Activated naive CD8-positive, alpha-beta T cell treated with anti-CD3 and anti-CD28 coated beads, Interleukin-2, amount 10 ng/mL, durations not matched to agents 7 days and 5 days (primary cell): ENCODE measurements at places on chromosomes 12 and 14. TPM values are rescaled to one million over a fixed set of nuclear protein-coding genes. Genes with fewer than 3 reads are reported as not detected.
A peak's percentile ranks its signal among the peaks of the same experiment; 100 is the strongest.

DNA sequence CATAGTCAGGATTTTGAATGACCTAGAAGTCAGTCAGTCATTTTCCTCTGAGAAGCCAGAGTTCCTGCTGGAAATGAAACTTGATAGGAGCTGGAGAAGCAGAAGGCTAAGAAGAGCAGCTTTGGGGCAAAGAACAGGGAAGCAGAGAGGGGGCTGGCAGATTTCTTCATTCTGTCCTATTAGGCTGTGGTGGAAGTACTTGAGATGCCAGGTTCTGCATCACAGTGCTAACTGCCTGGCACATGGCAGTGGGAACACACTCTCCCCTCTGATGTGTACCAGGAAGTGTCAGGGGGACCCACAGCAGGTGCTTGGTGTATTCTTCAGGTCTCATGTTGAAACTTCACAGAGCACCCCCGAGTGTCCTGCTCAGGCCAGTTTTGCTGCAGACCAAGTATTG, 61.0 kb downstream of the SUSD6 start:
- DNase-seq = no peak

DNA sequence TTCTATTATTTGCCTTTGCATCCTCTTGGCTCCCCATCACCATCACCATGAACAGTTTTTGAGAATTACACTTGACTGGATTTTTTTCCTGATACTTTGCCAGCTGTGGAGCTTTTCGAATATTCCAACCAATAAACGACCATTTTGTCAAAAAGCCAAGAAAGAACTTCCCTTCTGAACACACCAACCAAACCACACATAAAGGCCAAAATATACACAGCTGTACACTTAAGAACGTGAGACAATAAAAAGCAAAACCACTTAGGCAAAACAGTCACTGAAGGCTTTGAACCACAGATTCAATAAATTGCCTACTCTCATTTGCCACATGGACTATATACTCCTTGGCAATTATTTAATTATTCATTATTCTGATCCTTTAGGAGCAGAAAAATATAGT, 1.1 kb downstream of the C14orf93 start:
- DNase-seq = no peak

DNA sequence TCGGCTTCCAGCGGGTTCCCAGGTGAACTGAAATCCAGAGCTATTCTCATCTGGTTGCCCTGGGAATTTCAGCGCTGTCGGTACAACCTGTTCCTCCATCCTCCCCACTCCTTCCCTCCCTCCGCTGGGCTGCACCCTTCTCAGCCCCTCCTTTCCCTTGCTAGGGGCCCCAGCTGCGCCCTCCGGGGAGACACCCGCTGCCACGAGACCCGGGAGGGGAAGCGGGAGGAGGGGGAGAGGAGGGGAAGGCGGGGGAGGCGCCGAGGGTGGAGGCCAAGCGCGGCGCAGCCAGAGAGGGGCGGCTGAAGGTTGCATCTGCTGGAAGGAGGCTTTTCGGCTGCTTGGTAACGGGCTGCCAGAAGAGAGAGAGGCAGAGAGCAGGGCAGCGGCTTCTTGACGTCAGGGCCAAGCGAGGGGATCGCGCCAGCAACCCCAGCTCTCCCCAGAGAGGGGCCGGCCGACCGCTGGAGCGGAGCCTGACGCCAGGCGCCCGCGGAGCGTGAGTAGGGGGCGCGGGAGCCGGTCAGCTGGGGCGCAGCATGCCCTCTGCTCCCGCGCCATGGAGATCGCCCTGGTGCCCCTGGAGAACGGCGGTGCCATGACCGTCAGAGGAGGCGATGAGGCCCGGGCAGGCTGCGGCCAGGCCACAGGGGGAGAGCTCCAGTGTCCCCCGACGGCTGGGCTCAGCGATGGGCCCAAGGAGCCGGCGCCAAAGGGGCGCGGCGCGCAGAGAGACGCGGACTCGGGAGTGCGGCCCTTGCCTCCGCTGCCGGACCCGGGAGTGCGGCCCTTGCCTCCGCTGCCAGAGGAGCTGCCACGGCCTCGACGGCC, at the start of gene KCNA5:
KCNA5 (plus strand) TSS at position 291 of the 831 bp plus-strand sequence; CDS start at position 560, 269 bp downstream.
- no peak for DNase-seq

- no peak for DNase-seq
These were observed 23.8 kb upstream of the TBC1D30 start for GRCh38 chr12:64800640-64801039.

DNA sequence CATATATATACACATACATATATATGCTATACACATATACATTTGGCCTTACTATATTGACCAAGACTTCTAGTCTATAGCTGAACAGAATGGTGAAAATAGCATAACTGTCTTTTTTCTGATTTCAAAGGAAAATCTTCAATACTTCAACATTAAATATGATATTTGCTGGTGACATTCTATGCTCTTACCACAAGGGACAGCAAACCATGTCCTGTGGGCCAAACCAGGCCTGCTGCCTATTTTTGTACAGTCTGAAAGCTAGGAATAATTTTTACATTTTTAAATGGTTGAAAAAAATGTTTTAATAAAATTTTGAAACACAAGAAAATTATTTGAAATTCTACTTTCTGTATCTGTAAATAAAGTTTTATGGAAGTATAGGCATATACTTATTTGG, 63.6 kb downstream of the EML5 start:
- DNase-seq = no peak

DNA sequence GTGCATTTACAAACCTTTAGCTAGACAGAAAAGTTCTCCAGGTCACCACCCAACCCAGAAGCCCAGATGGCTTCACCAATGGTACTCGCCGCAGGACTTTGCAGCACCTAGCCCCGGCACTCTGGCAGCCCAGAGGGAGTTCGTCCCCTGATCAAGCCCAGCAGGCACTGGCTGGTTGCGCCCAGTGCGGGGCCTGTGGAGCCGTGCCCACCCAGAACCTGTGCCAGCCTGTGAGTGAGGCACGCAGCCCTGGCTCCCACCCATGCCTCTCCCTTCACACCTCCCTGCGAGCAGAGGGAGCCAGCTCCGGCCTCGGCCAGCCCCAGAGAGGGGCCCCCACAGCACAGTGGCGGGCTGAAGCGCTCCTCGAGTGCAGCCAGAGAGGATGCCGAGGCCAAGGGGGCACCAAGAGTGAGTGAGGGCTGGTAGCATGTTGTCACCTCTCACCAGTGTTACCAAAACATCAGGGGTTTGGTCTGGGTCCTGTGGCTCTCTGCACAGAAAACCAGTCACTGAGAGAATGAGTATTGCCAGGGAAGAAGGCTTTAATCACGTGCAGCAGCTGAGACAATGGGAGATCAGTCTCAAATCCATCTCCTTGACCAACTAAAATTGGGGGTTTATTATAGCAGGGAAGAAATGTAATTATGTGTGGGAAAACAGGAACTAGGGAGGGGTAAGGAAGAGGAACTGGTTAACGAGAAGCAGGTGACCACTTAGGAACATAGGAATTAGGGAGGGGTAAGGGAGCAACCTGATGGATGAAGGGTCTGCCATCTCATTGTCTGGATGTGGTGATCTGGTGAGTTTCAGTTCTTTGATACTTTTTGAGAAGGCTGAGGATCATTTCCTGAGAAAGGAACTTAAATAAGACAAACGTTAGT, 151.3 kb downstream of the NUBPL start:
- no peak for DNase-seq

DNA sequence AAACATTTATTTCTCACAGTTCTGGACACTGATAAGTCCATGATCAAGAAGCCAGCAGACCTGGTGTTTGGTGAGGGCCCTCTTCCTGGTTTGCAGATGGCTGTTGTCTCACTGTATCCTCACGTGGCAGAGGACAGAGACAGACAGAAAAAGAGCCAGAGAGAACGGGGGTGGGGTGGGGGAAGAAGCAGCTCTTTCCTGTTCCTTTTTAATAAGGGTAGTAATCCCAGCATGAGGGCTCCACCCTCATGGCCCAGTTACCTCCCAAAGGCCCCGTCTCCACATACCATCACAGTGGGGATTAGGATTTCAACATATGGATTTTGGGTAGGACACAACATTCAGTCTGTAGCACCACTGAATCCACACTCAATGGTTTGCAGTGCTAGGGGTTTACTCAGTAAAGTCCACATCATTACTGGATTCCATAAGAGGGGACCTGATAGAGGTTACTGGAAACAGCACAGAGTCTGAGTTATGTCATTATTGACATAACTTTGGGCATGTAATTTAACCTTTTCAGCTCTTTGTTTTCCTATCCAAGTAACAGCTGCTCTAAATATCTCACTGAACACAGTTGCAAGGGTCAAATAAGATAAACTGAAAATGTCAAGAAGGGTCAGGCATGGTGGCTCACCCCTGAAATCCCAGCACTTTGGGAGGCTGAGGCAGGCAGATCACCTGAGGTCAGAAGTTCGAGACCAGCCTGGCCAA, 53.2 kb downstream of the RPAP3 start:
- no peak for DNase-seq

GRCh38 chr12:14313379-14314138, 51.9 kb upstream of the ATF7IP start:
- DNase-seq = no peak

- DNase-seq = no peak
These were observed 219.3 kb downstream of the C12orf50 start for GRCh38 chr12:87809916-87810315.

- no peak for DNase-seq
These were observed 117.8 kb downstream of the TTC7B start for GRCh38 chr14:90698379-90698869.

DNA sequence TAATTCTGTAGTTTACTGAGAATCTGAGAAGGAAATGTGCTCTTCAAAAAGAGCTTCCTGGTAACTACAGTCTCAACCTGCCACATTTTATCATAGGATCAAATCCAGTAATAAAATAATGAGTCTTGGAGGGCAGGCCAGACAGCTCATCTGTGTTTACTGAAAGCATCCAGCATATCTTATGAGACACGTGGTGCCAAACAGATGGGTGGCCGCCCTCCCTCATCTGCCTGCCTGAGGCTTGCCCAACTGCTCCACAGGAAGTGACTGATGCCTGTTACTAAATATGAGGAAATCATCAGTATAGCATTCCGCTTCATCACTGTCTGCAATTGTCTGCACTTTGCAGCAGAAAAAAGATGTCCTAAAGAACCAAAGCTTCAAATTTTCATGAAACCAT, 13.5 kb downstream of the DHRS7 start:
- DNase-seq = peak; percentile 48

GRCh38 chr12:2775431-2775830, 19.3 kb upstream of the FKBP4 start:
- DNase-seq = no peak

DNA sequence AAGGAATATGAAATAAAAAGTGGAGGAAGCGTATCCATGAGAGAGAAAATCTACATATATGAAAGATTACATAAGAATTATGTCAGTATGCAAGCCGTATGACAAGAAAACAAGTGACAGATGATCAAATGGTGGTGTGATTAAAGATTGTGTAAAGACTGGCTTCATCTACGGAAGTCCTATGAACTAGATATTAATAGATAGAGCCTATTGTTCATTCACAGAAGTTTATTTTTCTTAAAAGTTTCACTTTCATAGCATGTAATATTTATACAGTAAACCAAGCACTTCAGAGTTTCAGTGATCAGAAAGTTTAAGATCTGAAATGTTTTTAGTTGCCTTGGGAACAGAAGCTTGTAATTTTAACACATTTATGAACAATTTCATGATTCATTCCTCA, 84.5 kb downstream of the VRK1 start:
- DNase-seq = no peak

- DNase-seq = no peak
These were observed 28.8 kb upstream of the HIGD1C start for GRCh38 chr12:50923361-50924130.

GRCh38 chr14:68842298-68842697, 49.4 kb upstream of the ZFP36L1 start:
- no peak for DNase-seq

DNA sequence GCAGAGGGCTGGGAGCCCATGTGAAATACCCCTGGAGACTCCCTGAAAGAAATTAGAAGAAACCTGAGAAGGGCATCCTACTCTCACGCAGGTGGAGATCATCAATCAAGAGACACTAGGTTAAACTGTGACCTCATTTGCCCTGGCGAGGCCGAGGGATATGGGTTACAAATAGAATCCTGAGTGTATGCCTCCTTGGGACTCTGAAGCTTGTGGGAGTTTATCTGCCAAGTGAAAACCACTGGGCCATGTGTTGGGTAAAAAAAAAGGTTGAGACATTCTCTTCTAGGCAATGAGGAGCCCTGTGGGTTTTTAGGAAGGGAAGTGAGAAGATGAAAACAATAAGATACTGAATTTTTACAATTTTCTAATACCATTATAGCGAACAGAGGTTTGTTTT, 160.7 kb upstream of the ARID2 start:
- no peak for DNase-seq

DNA sequence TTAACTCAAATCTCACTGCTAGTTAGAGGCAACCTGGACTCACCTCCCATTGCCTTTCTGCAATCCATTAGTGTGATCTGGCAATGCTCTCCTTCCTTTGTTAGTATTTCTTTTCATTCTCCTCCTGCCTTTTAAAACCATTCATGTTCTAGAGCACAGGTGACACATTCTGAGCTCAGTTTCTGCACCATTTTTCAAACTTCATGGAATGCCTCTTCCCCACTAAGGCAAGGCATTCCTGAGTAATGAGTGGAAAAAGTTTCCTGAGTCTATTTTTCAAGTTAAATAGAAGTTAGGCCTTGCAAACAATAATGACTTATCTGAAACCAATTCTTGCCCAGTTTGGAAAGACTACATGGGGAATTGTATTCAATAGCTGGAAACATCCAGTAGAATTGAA, 1001.8 kb downstream of the BCL11B start:
- no peak for DNase-seq

GRCh38 chr14:100606687-100607610, 19.7 kb upstream of the BEGAIN start:
- no peak for DNase-seq

- DNase-seq = no peak
These were observed 75.6 kb downstream of the MED13L start for GRCh38 chr12:116201908-116202307.

- DNase-seq = no peak
These were observed 118.3 kb downstream of the CCER1 start for GRCh38 chr12:90836689-90837088.

DNA sequence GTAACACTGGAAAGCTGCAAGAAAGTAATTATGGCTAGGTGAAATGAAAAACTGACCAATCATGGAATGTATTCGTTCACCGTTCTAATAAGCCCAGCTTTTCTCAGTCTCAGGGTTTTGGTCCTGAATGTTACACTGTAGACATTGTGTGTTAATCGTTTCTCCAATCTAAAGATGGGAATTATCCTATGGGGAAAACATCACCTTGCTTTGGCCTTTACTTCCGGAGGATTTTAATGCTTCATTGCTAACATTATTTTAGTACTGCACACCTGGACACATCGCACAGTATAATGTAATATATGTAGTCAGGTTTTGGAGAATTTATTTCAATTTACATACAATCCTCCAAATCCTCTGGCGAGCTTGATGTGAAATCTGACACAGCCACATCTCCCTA, 1.2 kb upstream of the TRHDE start:
- no peak for DNase-seq

GRCh38 chr12:104694161-104694560, 237.4 kb downstream of the CHST11 start:
- no peak for DNase-seq

The WNT1 gene
- total RNA-seq = 2.0 TPM

The RPL41 gene
- 4,551 TPM for total RNA-seq

The KDM2B gene
- 84.8 TPM for total RNA-seq

The DPPA3 gene
- not detected for total RNA-seq

The LTBP2 gene
- 0.28 TPM for total RNA-seq

The CYP46A1 gene
- total RNA-seq = 0.33 TPM

The CHST11 gene
- 64.9 TPM for total RNA-seq

The CD163 gene
- 4.4 TPM for total RNA-seq

The TBC1D30 gene
- 0.23 TPM for total RNA-seq

The NKX2-8 gene
- not detected for total RNA-seq

The RD3L gene
- not detected for total RNA-seq

The PPP1R36 gene
- total RNA-seq = 0.69 TPM

The CSRNP2 gene
- total RNA-seq = 24.4 TPM

The GUCY2C gene
- total RNA-seq = not detected

The KLHDC1 gene
- 4.6 TPM for total RNA-seq
